Activated CD4-positive, alpha-beta T cell treated with anti-CD3 and anti-CD28 coated beads, Interleukin-2, Interleukin-4, amounts not matched to agents 100 ng/mL and 50 ng/mL, durations not matched to agents 16 hours and 8 hours (primary cell): ENCODE measurements at places on chromosomes 16 and 17.
A peak's percentile ranks its signal among the peaks of the same experiment; 100 is the strongest.

- DNase-seq = peak; percentile 27
These were observed 25.9 kb downstream of the AP2B1 start for GRCh38 chr17:35612924-35613521.

DNA sequence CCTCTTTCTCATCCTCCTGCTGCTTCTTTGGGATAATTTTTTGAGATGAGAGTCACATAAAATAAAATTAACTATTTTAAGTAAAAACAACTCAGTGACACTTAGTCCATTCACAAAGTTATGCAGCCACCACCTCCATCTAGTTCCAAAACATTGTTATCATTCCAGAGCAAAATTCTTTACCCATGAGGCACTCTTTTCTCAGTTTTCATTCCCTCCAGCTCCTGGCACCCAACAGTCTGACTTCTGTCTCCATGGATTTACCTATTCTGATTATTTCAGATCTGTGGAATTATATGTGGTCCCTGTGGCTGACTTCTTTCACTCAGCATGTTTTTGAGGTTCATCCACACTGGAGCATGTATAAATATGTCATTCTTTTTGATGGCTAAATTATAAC is 239.9 kb upstream of the DYNLRB2 start:
- DNase-seq = no peak

- peak; percentile 73 for DNase-seq
These were observed 43.2 kb downstream of the CLEC16A start for GRCh38 chr16:10987361-10988163.

GRCh38 chr16:83023011-83023410 is 396.2 kb downstream of the CDH13 start:
- no peak for DNase-seq

GRCh38 chr16:85029408-85029784 is 1.8 kb downstream of the KIAA0513 start:
- peak; percentile 77 for DNase-seq

DNA sequence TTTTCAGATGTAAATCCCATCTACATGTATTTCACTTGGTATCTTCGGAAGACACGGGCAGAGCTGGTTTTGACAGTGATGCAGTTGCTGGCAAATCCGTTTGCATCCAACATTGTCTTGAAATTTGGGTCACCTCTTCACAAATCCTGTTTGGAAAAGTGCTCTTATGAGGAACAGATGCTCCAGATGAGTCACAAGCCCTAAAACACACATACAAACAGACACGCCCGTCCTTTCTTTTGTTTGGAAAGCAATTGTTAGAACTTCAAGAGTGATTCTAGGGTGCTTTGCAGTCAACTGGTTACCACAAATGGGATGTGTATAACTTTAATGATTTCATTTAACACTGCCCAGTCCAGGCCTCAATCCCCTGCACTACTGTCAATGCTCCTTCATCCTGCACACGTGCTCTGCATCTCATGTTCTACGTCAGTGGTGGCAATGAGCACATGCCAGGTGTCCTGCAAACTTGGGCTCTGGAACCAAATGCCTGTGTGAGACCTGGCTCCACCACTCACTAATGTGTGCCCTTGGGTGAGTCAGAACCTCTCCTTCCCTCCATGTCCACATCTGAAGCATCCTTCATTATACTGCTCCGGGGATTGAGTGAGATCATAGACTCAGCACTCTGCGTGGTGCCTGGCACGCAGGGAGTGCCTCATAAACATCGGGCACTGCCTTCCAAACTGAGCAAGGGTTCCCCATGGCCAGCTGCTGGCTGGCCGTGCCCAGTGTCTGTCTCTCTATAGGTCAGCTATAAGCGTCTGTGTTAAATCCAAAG is 19.3 kb upstream of the FOXF1 start:
- DNase-seq = no peak

DNA sequence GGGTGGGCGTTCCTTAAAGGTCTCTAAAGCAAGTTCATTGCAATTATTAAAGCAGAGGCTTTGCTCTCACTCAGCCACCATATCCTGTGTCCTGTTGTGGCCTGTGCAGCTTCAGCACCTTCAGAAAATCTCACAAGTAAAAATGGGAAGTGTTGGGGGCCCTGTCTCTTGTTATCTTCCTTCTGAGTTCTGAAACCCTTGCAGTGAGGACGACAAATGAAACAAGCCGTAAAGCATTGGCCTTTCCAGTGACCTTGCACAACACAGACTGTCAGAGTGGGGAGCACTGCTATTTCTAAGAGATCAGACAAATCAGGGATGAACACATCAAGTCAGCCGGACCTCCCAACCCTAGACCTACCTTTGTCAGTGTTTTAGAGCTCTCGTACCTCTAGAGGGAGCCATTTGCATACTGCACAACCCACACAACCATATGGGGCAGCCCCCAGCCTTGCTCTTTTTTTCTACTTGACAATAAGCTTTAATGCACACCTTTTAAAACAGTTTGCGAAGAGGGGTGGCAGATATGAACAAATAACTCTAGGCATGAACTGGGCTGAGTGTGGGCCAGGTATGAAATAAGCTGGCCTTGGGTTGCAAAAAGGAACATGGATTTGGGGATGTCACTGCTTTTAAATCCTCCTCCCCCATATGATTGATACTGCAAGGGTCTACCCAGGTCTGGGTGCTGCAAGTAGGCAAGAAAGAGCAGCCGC is 89.8 kb downstream of the KATNIP start:
- peak; percentile 48 for DNase-seq

- DNase-seq = no peak
These were observed 473.9 kb upstream of the EEF2KMT start for GRCh38 chr16:5571446-5571845.

DNA sequence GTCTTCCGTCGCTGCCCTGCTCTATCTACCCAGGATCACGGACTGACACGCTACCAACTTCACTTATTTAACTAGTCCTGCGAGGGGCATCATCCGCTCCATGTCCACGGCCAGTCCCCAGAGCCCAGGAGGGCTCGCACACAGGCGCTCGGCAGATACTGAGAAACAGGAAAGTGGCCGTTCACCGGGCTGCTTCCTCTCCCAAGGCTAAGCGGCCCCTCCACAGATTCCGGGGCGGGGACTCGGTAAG is 388 bp downstream of the OXLD1 start:
- peak; percentile 22 for DNase-seq

- DNase-seq = no peak
These were observed 6.0 kb downstream of the TIMM22 start for GRCh38 chr17:1002771-1003555.

- no peak for DNase-seq
These were observed 15.7 kb upstream of the MLKL start for GRCh38 chr16:74716355-74716754.

DNA sequence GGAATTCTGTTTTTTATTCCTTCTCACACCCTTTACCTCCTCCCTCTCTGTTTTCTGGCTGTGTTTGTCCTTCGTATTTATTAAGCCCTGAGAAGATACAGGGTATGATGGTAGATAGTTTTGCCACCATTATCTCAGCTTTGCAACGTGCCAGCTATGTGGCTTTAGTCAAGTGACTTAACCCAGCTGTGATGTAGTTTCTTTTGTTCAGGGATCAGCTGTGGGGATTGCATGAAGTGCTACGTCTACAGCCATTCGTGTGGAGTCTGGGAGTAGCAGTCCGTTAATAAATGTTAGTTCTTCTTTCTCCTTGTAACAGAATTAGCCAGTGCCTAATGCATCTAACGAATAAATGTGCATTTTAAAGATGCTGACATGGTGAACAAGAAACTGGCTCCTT is 128.4 kb downstream of the HAPSTR1 start:
- DNase-seq = no peak

DNA sequence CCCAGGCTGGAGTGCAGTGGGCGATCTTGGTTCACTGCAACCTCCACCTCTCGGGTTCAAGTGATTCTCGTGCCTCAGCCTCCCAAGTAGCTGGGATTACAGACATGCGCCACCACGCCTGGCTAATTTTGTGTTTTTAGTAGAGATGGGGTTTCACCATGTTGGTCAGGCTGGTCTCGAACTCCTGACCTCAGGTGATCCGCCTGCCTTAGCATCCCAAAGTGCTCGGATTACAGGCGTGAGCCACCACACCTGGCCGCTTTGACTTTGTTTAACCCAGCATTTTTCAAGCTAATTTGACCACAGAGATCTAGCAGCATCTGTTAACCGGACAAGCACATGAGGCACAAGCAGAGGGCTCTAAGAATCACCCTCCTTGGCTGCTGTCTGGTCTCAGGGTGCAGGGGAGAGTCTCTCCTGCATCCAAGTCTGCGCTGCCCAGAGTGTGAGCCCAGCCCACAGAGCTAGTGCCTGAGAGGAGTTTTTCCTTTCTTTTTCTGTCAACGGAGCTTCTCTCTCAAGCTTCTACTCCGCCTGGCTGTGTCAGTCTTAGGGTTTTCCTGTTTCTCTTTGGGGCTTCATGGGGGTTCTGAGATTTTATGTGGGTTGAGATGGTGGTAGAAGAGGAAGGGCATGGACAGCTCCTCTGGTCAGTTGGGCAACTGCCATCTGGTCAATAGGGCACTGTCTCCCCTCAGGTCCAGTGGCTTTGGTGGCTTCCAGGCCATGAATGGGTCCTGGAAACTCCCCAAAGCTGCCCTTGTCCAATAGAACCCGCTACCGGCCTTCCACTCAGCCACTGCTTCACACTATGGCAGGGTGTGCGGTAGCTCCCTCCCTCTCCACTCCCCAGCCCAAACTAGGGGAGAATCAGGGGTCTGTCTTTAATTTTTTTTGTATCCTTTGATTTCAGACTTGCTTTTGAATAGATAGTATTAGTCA is 59.6 kb downstream of the TNFRSF13B start:
- no peak for DNase-seq

GRCh38 chr16:81566086-81567007 is 121.7 kb downstream of the CMIP start:
- no peak for DNase-seq

DNA sequence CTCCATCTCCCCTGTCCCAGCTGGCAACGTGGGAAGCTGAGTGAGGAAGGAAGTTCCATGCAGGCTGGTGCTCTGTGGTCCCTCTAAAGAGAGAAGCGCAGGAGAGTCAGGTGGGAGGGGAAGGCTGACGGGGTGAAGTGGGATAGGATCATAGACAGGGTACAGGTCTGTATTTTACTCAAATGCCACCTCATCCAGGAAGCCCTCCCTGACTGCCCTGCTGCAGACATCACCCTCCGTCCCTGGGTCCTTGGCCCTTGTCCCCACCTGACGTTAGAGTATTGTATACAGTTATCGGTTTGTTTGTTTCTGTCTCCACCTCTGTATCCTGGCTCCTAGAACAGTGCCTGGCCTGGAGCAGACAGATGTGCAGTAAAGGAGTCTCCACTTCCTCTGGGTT is 11.7 kb downstream of the CANT1 start:
- no peak for DNase-seq

DNA sequence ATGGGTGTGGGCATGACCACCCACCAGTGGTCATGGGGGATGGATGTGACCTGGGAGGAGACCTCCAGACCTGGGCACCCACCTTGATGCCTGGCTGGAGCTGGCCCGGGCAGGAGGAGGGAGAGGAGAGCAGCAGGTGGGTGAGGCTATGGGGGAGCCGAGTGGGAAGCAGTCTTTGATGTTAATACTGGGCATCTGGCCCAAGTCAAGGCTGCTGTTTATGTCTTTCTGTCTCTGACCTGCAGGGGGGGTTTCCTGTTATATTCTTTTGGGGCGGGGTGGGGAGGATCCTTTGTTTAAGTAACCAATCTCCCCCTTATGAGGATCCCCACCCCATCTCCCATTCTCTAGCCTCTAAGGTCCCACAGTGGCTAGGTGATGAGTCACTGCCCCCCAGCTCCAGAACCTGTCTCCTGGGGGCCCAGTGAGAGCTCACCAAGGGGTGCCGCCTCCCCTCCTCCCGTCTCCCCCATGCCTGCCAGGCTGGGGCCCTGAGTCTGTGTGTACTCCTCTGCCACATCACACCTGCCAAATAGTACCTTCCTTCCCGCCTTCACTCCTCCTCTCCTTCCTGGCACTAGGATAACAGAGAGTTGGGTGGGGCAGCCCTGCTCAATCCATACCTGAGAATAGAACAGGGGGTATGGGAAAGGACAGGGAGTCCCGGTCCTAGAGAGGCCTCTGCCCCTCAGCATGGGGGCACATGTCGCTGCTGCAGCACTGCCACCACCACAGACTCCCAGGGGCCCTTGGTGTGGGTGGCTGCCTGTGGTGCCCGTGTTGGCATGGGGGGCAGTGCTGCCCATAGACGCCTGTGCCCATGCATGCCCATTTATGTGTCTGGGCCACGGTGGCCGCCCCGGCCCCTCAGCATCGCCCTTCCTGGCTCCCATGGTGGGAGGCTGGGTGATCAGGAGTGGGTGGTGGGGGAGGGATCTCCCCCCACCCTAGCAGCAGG is 7.3 kb downstream of the THRA start:
- DNase-seq = peak; percentile 27

- no peak for DNase-seq
These were observed 269.6 kb downstream of the PARN start for GRCh38 chr16:14360326-14361037.

DNA sequence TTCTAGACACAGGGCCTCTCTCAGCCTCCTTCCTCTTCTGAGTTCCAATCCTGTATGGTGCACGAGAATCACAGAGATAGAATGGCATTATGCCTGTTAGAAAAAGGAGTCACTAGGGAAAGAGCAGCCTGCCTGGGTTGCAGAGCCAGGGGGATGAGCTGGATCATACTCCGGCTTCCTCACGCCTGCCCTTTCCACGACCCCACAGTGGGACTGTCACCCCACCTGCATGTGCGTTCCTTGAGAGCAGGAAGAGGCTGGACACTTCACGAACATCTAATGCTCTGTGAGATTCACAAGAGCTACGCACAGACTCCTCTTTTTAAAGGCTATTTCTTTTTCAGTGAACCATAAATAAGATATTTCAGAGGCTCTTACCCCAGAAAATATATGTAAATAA is 54.8 kb downstream of the N4BP1 start:
- no peak for DNase-seq

DNA sequence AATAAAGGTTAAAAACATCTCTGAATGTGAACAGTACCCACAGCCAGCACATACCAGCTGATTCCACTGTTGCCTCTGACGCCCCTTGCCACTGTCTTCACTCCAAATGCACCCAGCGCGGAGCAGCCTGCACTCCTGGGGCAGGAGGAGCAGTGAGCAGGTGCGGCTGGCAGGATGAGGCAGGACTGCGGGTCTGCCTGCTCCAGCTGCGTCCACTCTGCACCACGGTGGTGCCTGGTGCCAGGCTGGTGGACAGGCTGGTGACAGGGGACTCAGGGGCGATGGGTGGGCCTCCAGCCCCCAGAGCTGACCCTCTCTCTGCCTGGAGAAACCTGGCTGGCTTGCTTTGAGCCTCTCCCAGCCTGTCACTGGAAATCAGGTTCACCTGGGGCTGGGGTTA is 9.4 kb downstream of the RAB40B start:
- DNase-seq = no peak

GRCh38 chr17:44919411-44919810 is 4.1 kb upstream of the GFAP start:
- no peak for DNase-seq
